ENCODE measurements at places on chromosomes 5 and 9. TPM values are rescaled to one million over a fixed set of nuclear protein-coding genes. Genes with fewer than 3 reads are reported as not detected.
A peak's percentile ranks its signal among the peaks of the same experiment; 100 is the strongest.

Gene IFNA21
- total RNA-seq: not detected

Gene FRMD3
- total RNA-seq: 0.75 TPM

Gene HACD4
- 0.67 TPM for total RNA-seq

Gene PRRC2B
- total RNA-seq: 44.3 TPM

Gene PWWP2A
- 11.7 TPM for total RNA-seq

Gene MYMK
- total RNA-seq: not detected

Gene KCNIP1
- 0.08 TPM for total RNA-seq

Gene PCDHGA7
- total RNA-seq: 0.67 TPM

Gene PCDHB8
- total RNA-seq: 0.08 TPM

Gene TAL2
- 0.19 TPM for total RNA-seq

Gene LURAP1L
- 4.2 TPM for total RNA-seq

Gene NLN
- total RNA-seq: 26.4 TPM

Gene PCDHB10
- total RNA-seq: 0.17 TPM

Gene OR1J2
- not detected for total RNA-seq

GRCh38 chr5:17216974-17217492 is 398 bp upstream of the BASP1 start:
- H3K27ac ChIP-seq: peak overlapping the region; percentile 39
- no peaks in the 10 kb centered on the region for H3K27me3 ChIP-seq
- peak overlapping the region; percentile 60 for H3K4me3 ChIP-seq
- H3K36me3 ChIP-seq: no peaks in the 10 kb centered on the region
- H3K4me1 ChIP-seq: no peaks in the 10 kb centered on the region

GRCh38 chr9:88890546-88890945 is 100.7 kb upstream of the S1PR3 start:
- H3K36me3 ChIP-seq: no peaks in the 10 kb centered on the region
- no peaks in the 10 kb centered on the region for H3K4me1 ChIP-seq
- no peak overlapping the region for H3K27ac ChIP-seq
- no peaks in the 10 kb centered on the region for H3K27me3 ChIP-seq

GRCh38 chr9:127608104-127608966 is 3.7 kb upstream of the STXBP1 start:
- H3K4me1 ChIP-seq: peaks cover 16% of the 10 kb centered on the region
- H3K27me3 ChIP-seq: no peaks in the 10 kb centered on the region
- H3K4me3 ChIP-seq: no peak overlapping the region
- H3K27ac ChIP-seq: no peak overlapping the region
- peak; percentile 53 for DNase-seq

GRCh38 chr5:108148715-108149139 is 233.2 kb downstream of the FBXL17 start:
- H3K4me3 ChIP-seq: no peak overlapping the region
- H3K36me3 ChIP-seq: no peaks in the 10 kb centered on the region
- no peak overlapping the region for H3K27ac ChIP-seq
- no peaks in the 10 kb centered on the region for H3K27me3 ChIP-seq
- H3K4me1 ChIP-seq: no peaks in the 10 kb centered on the region
- no peak for DNase-seq

- no peak overlapping the region for H3K4me3 ChIP-seq
- DNase-seq: no peak
- H3K4me1 ChIP-seq: peaks cover 16% of the 10 kb centered on the region
- no peak overlapping the region for H3K27ac ChIP-seq
- peaks cover 4% of the 10 kb centered on the region for H3K36me3 ChIP-seq
Measured at GRCh38 chr9:72185561-72185960, 36.3 kb downstream of the GDA start.

DNA sequence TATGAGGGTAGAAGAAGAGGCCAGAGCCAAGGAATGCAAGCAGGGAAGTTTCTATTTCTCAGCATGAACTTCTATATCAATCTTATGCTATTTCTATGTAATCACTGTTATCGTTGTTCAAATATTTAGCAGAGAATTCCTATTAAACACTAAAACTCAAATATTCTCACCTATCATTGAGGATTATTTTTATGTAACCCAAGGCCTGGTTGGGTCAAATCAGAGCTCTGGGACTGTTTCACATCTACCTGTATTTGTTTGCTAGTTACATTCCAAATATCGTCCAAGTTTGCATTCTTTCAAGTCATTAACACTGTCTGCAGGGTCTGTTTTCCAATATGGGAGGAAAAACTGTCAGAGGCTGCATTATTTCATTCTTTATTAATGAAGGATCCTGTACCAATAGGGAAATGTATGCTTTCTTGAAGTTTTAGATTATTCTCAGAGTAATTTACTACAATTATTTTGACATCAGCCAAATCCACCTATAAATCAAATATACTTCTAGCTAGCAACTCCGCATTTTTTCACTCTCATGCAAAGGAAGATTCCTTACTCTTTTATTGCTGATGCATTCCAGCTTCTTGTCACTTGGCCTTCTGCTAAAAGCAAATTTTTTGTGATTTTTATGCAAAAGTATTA is 52.2 kb downstream of the LURAP1L start:
- H3K36me3 ChIP-seq: no peaks in the 10 kb centered on the region
- no peaks in the 10 kb centered on the region for H3K27me3 ChIP-seq
- no peak overlapping the region for H3K4me3 ChIP-seq
- H3K27ac ChIP-seq: no peak overlapping the region
- DNase-seq: no peak

GRCh38 chr9:22010866-22011625 is 1.9 kb upstream of the CDKN2B start:
- H3K27me3 ChIP-seq: no peaks in the 10 kb centered on the region
- DNase-seq: no peak
- H3K4me1 ChIP-seq: peaks cover 8% of the 10 kb centered on the region

DNA sequence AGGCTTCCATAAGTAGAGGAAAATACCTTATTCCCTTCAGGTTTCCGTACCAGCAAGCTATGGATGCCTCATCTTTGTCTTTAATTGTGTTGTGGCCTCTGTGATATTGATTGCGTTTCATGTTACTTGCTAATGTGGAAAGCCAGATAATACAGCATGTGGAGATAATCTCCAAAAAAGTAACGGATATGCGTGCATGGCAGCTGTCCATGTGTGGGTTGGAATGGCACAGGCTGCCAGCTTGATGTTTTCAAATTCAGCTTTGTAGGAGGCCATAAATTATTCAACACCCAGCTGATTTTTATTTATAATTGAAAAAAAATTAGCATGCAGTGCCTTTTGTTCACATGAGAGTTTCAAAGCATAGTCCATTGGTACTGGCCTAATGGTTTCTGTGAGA is 144.9 kb downstream of the GIN1 start:
- DNase-seq: no peak
- no peaks in the 10 kb centered on the region for H3K4me1 ChIP-seq
- no peak overlapping the region for H3K4me3 ChIP-seq
- no peak overlapping the region for H3K27ac ChIP-seq

DNA sequence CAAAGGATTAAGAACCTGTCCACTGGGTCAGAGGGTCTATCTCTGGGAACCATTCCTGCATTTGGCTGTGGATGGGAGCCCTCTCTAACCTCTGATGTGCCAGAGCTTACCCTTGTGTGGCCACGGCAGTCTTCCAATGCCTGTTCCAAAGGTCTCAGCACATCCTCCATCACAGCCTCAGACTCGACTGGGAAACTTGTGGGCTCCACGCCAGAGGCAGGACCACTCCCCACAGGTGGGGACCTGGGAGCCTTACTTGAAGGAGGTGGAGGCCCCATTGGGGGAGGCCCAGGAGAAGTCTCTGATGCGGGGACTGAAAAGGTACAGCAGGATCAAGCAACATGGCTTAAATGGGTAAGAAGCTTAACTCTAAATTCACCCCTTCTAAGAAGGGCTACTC is 4.4 kb downstream of the EIF4EBP3 start:
- no peaks in the 10 kb centered on the region for H3K27me3 ChIP-seq
- no peak for DNase-seq
- peaks cover 18% of the 10 kb centered on the region for H3K36me3 ChIP-seq
- peaks cover 32% of the 10 kb centered on the region for H3K4me1 ChIP-seq

- peaks cover 3% of the 10 kb centered on the region for H3K27me3 ChIP-seq
- no peak overlapping the region for H3K27ac ChIP-seq
- H3K36me3 ChIP-seq: no peaks in the 10 kb centered on the region
- H3K4me1 ChIP-seq: no peaks in the 10 kb centered on the region
Measured at GRCh38 chr5:17398431-17398830, 99.6 kb upstream of the TAF11L2 start.

- no peak overlapping the region for H3K4me3 ChIP-seq
- H3K27me3 ChIP-seq: no peaks in the 10 kb centered on the region
- no peak for DNase-seq
- H3K4me1 ChIP-seq: no peaks in the 10 kb centered on the region
Measured at GRCh38 chr9:95100071-95100627, 217.4 kb downstream of the FANCC start.

DNA sequence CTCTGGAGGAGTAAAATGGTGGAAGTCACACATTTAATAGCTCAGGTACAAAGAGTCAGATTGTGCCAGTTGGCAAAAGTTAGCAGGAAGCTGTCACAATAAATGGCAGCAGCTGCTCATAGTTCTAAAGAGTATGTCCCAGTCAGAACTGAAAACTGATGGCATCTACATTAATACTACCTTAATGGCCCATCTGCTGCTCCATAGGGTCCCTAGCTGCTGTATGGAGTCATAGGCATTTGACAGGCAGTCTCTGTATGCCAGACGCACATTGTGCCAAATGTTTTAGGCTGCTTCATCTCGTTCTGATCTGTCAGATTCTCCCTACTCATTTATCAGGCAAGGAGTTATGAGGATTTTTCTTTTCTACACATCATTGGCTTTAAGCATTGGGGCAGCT is 515.8 kb upstream of the ARRDC3 start:
- no peak overlapping the region for H3K4me3 ChIP-seq
- H3K4me1 ChIP-seq: no peaks in the 10 kb centered on the region
- no peaks in the 10 kb centered on the region for H3K27me3 ChIP-seq
- no peak for DNase-seq
- H3K36me3 ChIP-seq: no peaks in the 10 kb centered on the region

GRCh38 chr5:138354926-138355378 is 2.5 kb downstream of the KDM3B start:
- peak; percentile 44 for DNase-seq
- no peak overlapping the region for H3K4me3 ChIP-seq
- H3K36me3 ChIP-seq: no peaks in the 10 kb centered on the region
- H3K27me3 ChIP-seq: no peaks in the 10 kb centered on the region
- peaks cover 4% of the 10 kb centered on the region for H3K4me1 ChIP-seq

GRCh38 chr5:147485046-147485445 is 24.8 kb downstream of the DPYSL3 start:
- no peaks in the 10 kb centered on the region for H3K36me3 ChIP-seq
- no peak for DNase-seq
- H3K4me1 ChIP-seq: no peaks in the 10 kb centered on the region
- H3K27ac ChIP-seq: peak overlapping the region; percentile 39
- no peak overlapping the region for H3K4me3 ChIP-seq

- H3K27ac ChIP-seq: no peak overlapping the region
- H3K27me3 ChIP-seq: no peaks in the 10 kb centered on the region
- no peaks in the 10 kb centered on the region for H3K4me1 ChIP-seq
- no peak for DNase-seq
- no peak overlapping the region for H3K4me3 ChIP-seq
- H3K36me3 ChIP-seq: peaks cover 26% of the 10 kb centered on the region
Measured at GRCh38 chr5:9054322-9054721, 491.6 kb downstream of the SEMA5A start.

DNA sequence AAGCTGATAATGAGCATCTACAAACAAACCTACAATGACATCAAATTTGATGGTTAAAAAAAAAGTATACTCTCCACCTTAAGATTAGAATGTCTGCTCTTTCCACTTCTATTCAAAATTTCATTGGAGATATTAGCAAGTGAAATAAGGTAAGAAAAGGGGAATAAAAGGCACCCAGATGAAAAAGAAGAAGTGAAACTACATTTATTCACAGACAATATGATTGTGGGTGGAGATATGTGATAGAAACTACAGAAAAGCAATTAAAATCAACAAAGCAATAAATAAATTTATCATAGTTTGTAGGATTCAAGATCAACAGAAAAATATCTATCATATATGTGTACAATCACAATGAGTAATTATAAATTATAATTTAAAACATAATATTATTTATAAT is 395.1 kb upstream of the CCNH start:
- H3K4me3 ChIP-seq: no peak overlapping the region
- no peaks in the 10 kb centered on the region for H3K27me3 ChIP-seq
- H3K36me3 ChIP-seq: no peaks in the 10 kb centered on the region

- no peak for DNase-seq
- no peaks in the 10 kb centered on the region for H3K36me3 ChIP-seq
- H3K4me1 ChIP-seq: no peaks in the 10 kb centered on the region
- no peak overlapping the region for H3K27ac ChIP-seq
Measured at GRCh38 chr5:89847743-89848142, 561.8 kb downstream of the CETN3 start.

- no peak overlapping the region for H3K4me3 ChIP-seq
- H3K27me3 ChIP-seq: no peaks in the 10 kb centered on the region
- H3K4me1 ChIP-seq: no peaks in the 10 kb centered on the region
- H3K36me3 ChIP-seq: no peaks in the 10 kb centered on the region
- H3K27ac ChIP-seq: no peak overlapping the region
Measured at GRCh38 chr9:93900971-93901861, 53.9 kb downstream of the BARX1 start.

DNA sequence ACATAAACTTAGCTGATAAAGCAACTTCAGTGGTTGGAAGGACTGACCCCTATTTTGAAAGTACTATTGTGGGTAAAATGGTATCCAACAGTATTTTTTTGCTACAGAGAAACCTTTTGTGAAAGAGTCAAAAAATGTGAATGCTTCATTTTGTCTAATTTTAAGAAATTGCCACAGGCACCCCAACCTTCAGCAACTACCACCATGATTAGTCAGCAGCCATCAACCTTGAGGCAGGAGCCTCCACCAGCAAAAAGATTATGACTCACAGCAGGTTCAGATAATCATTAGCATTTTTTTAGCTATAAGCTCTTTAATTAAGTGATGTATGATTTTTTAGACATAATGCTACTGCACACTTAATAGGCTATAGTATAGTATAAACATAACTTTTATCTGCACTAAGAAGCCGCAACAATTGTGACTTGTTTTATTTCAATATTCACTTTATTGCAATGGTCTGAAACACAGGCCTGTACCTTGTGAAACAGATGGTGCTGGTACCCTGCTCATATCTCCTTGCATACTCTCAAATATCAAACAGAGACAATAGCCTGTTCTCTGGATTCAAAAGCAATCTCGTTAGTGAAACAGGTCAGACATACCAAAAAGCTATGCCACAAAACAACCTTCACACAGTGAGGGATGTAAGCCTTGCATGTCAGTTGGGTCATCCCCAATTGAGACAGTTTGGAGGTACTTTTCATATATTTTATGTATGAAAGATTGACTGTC is 261.2 kb upstream of the FAM174A start:
- no peak overlapping the region for H3K27ac ChIP-seq
- H3K4me3 ChIP-seq: no peak overlapping the region
- H3K36me3 ChIP-seq: no peaks in the 10 kb centered on the region
- DNase-seq: no peak
- H3K4me1 ChIP-seq: no peaks in the 10 kb centered on the region

- no peak for DNase-seq
- H3K36me3 ChIP-seq: no peaks in the 10 kb centered on the region
- no peaks in the 10 kb centered on the region for H3K27me3 ChIP-seq
- H3K27ac ChIP-seq: peak overlapping the region; percentile 73
Measured at GRCh38 chr5:168292786-168293696, 1.6 kb downstream of the WWC1 start.

GRCh38 chr9:133518706-133519449 is 5.9 kb downstream of the MYMK start:
- H3K4me1 ChIP-seq: peaks cover 32% of the 10 kb centered on the region
- no peaks in the 10 kb centered on the region for H3K27me3 ChIP-seq
- no peak overlapping the region for H3K4me3 ChIP-seq
- DNase-seq: no peak

Data from liver (tissue), 10 donors.